ENCODE measurements at places on chromosomes 5 and 9.

DNA sequence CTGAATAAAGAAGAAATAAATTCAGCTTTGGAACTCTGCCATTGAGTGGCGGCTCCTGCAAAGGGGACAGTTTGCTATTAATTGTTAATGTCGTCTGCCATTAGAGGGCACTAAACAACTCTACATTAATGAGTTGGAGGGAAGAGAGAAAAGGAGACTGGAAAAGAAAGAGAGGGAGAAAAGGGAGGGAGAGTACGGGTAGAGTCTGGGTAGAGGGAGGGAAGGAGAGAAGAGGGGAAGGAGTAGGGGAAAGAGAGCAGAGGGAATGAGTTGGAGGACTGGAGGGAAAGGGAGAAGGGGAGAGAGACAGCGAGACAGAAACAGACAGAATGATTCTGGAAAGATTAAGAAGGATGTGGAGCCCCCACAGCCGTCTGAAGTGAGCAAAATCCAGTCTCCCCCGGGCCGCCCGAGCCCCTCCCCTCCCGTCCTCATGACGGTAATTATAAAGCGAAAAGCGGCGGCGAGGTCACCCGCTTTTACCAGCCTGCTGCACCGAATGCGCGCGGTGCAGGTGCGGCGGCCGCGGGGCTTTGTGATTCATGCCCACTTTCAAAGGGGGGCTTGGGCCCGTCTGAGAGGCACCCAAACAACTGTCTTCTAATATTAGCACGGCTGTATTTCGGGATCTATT is 1.9 kb upstream of the FST start:
- no peak for DNase-seq

DNA sequence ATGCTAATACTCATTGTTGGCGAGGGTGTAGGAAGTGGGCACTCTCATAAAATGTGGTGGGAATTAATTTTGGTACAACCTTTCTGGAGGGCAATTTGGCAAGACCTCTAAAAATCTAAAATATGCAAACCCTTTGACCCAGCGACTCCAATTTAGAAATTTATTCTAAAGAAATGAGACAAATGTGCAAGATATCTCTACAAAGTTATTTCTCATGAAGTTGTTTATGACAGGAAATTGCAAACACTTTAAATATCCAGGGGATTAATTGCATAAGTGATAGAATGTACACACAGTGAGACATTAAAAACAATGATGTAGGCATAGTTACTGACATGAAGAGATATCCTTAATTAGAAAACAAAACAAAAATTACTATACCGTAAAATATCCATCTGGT is 246.3 kb upstream of the MAP3K1 start:
- DNase-seq, result no peak

- DNase-seq, result no peak
These were observed 149.9 kb upstream of the FST start for GRCh38 chr5:53330491-53330890.

- no peak for DNase-seq
These were observed 564.6 kb upstream of the DMAC1 start for GRCh38 chr9:8364026-8364752.

Measured in activated T-cell treated with anti-CD3 and anti-CD28 coated beads for 48 hours (primary cell).